ENCODE measurements at places on chromosomes 1 and 21.
A peak's percentile ranks its signal among the peaks of the same experiment; 100 is the strongest.

- DNase-seq, result no peak
Measured at GRCh38 chr1:68815632-68816031, 318.8 kb upstream of the DEPDC1 start.

DNA sequence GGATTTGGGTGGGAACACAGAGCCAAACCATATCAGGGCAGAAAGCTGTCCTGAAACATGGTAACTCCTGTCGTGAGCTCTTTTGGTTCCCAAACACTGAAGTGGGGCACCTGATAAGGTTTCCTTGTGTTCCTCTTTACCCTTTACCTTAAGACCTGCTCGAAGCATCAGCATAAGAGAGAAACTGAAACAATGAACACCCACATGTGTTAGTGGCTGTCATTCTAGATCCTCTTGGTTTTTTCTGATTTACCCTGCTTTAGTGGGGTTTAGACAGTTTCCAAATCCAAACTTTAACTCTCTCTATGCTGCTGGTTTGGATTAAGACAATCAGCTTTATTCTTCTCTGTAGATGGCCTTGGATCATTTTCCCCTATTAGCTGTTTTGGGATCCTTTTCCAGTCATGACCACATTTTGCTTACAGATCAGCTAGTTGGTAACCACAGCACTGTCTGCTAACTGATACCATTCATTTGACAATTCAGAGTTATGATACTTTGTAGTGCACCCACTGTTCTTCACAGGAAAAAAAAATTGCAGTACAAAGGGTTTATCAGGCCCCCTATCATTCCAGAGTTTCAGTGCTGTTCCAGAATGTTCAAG is 975 bp upstream of the MNDA start:
- DNase-seq, result no peak

GRCh38 chr1:72105201-72105600 is 177.1 kb downstream of the NEGR1 start:
- no peak for DNase-seq

GRCh38 chr1:25774206-25774803 is 25.7 kb upstream of the SELENON start:
- DNase-seq, result no peak

DNA sequence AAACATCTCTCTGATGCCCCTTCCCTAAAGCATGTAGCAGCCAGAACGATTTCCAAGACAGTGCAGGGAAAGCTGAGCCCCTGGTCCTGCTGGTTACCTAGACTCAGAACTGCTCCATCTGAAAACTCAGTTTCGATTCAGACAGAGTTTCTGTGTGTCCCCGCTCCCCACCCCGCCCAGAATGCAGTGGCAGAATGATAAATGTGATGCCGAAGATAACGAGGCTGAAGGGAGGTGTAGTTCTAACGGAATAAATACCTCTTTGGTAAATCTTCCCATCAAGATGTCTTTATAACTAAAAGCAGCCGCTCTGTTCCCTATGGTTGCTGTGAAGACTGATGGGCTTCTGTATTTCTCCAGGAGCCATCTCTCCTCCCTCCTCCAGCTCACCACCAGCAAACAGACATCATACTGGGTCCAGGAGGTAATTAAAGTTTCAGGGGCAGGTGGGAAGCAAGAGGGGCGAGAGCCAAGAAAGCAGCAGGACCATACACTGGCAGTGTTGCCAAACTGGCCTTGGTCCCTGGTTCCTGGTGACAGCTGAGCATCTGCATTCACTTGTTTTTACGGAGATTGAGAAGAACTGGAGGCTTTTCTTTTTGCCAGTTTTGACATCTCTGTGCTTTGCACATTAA is 76.9 kb downstream of the DDX20 start:
- DNase-seq, result no peak

DNA sequence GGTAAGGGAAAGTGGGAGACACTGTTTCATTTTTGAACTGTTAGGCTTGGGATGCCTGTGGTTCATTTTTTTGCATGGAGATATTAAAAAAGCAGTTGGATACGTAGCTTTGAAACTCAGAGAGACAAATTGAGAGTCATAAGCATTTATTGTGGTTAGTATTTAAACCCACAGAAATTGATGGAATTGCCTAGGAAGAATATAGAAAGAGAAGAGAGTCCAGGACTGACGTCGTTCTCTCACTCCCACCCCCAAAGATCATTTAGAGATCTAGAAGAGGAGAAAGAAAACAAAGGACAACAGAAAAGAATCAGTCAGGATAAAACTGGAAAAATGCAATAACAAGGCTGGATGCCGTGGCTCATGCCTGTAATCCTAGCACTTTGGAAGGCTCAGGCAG is 73.2 kb upstream of the BMP8A start:
- no peak for DNase-seq

DNA sequence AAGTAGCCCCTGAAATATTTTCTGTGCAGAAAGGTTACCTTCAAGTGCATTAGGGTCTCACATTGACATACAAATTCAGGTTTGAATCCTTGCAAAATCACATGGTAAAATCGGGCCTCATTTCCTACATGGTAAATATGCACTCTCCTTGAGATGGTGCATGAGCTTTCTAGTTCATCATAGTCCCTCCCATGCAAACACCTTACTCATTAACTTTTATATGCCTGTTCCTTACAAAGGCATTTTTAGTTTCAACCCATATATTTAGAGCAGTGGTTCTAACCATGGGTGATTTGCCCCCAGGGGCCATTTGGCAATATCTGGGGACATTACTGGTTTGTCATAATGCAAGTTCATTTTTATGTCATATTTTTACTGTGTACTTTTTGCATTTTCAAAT is 37.2 kb downstream of the PBX1 start:
- DNase-seq, result no peak

DNA sequence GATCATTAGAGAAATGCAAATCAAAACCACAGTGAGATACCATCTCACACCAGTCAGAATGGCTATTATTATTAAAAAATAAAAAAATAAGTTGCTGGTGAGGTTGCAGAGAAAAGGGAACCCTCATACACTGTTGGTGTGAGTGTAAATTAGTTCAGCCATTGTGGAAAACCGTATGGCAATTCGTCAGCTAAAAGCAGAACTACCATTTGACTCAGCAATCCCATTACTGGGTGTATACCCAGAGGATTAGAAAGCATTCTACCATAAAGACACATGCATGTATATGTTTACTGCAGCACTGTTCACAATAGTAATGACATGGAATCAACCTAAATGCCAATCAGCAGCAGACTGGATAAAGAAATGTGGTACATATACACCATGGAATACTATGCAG is 42.2 kb downstream of the GIPC2 start:
- DNase-seq, result no peak

GRCh38 chr1:240031414-240031813 is 60.3 kb upstream of the FMN2 start:
- DNase-seq, result no peak

GRCh38 chr21:43953021-43953420 is 59.1 kb upstream of the TRAPPC10 start:
- DNase-seq, result no peak

- DNase-seq, result peak; percentile 51
Measured at GRCh38 chr21:44547656-44548331, 3.5 kb downstream of the KRTAP10-2 start.

DNA sequence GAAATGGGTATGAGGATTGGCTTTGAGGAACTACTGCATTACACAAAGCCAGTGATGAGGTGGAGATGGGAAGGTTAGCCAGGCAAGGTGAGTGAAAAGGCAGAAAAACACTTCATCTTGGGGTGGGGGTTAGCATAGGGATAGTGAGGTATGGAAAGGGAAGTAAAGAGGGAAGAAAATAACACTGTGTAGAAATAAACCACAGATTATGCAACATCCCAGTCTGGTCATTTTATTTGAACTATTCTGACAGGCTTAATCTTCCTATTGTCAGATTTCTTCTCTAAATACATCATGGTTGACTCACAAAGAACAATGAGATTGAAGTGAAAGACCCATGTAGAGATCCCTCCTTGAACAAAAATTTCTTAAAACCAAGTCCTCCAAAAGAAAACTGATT is 640.2 kb downstream of the PTPRC start:
- DNase-seq, result no peak

DNA sequence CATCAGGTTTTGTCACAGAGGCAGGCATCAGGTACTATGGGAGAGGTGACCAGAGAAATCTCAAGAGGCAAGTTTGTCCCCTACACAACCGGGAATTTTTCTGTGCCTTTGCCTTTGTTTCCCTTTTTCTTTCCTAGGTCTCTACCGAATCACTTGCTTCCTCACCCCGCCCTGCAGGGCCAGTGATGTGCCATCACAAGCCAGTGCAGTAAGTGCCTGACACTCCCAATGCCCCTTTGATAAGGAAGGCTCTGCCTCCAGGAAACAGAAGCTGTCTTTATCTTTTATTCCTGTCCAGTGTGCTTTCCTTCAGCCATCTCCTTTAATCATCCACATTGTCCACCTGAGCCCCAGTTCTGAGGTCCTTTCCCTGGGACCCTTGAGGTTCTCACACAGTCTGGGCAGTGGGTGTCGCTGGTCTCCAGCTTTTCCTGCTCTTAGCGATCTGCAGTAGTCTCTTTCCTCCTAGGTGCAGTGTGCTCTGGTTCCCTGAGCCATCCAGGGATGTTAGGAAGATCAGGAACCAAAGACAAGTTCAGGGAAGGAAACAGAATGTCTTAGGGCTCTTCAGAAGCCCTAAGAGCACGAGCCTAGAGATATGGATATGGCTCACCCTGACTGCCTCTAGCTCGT is 36.6 kb downstream of the GJA5 start:
- DNase-seq, result peak; percentile 35

DNA sequence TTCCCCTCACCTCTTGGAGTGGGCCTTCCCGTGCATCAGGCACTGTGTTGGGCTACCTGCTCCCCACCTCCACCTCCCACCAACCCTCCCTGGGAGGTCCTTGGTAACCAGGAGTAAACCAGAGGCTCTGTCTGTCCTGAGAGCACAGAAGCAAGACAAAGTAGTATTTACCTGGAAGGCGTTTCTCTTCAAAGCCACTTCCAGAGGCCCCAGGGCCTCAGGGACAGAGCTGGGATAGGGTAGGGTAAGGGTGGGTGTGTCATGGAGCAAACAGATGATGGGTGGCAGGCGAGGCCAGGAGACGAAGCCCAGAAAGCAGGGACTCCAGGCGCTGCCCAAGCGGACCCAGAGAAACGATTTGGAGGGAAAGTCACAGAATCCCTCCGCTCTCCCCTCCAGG is 77.2 kb upstream of the TARDBP start:
- DNase-seq, result no peak

GRCh38 chr1:15106608-15107007 is 46.9 kb upstream of the TMEM51 start:
- no peak for DNase-seq

GRCh38 chr1:202590126-202590525 is 120.1 kb downstream of the SYT2 start:
- no peak for DNase-seq

GRCh38 chr1:145997016-145997717 is 788 bp upstream of the TXNIP start:
- DNase-seq, result peak; percentile 85

- no peak for DNase-seq
Measured at GRCh38 chr1:225004396-225004795, 74.9 kb downstream of the DNAH14 start.

- no peak for DNase-seq
Measured at GRCh38 chr1:24679725-24680124, 36.6 kb downstream of the SRRM1 start.

DNA sequence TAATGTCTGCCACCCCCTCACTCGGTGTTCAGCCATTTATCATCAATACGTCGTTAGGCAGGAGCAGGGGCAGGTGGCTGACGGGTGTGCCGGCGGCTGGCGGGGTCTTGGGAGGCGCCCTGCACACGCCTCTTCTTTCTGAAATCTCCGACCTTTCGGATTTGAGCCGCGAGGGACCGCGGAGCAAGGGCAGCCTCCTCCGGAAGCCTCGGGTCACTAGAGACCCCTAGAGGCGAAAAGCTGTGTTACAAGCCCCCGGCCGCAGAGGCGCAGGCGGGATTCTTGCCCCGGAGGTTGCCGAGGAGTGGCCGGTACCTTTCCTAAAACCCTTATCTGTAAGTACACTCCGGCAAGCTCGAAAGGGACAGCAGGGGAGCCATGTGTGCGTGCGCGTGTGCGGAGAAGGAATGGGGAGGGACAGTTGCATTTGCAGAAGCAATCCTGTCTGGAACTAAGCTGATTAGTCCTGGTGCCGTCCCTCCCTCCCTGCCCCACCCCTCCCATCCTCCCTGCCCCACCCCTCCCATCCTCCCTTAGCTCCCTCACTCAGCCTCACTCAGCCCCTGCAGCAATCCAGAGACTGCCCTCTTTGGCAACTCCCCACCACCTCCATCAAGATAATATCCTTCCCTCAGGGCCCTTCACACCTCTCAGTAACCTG is 11.0 kb downstream of the BRINP2 start:
- no peak for DNase-seq

GRCh38 chr21:35273333-35273732 is 224.2 kb upstream of the RUNX1 start:
- no peak for DNase-seq

- no peak for DNase-seq
Measured at GRCh38 chr1:206445911-206446356, 24.3 kb upstream of the IKBKE start.

DNA sequence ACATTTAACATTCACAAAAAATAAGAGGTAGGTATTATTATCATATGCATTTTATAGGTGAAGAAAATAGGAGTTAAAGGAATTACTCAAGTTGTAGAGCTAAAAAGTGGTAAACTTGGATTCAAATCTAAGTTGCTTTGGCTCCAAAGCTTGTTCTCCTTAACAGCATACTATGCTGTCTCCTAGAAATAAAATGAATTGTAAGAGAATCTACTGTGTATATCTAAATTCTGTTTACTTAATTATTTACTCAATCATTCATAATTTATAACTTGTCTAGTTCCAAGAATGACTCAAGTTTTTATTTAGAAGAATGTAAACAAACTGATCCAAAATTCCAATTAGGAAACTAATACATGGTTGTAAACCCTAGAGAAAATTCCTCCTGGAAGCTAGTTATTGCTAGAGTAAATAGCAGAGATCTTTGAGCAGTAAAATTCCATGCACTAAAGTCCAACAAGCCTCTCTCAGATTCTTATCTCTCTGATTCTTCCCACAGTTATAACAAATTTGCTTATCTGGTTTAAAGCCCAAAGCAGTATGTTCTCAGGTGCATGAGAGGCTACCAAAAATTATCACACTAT is 132.5 kb upstream of the DPT start:
- no peak for DNase-seq

GRCh38 chr1:46039571-46040052 is 92.8 kb downstream of the PIK3R3 start:
- DNase-seq, result no peak

- DNase-seq, result no peak
Measured at GRCh38 chr1:230376296-230376695, 49.8 kb downstream of the PGBD5 start.

DNA sequence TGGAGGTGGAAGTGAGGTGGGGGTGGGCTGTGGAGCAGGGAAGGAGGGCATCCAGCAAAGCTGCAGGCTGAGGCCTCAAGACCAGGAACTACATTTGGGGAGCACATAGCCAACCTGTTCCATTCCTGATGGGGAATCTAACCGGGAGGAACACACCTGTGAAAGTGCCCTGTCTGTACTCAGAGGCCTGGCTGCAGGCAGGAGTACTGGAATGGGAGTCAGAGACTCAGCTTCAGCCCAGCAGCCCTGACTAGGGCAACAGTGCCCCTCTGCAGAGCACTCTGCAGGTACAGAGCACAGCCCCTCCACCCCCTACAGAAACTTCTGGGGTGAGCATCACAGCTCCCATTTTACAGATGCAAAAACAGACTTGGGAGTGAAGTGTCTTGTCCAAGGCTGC is 126.4 kb downstream of the DMRTB1 start:
- DNase-seq, result no peak

GRCh38 chr21:34157521-34157920 is 84.1 kb downstream of the MRPS6 start:
- DNase-seq, result no peak

Measured in CD4-positive, alpha-beta T cell treated with Interleukin-4 for 1 hour (primary cell).